ENCODE measurements at places on chromosomes 3 and 15. TPM values are rescaled to one million over a fixed set of nuclear protein-coding genes. Genes with fewer than 3 reads are reported as not detected.

SLC22A14 gene
- not detected for total RNA-seq

TMEM40 gene
- not detected for total RNA-seq

RASGRP1 gene
- total RNA-seq: under 0.01 TPM

MOBP gene
- total RNA-seq: under 0.01 TPM

ALDH1A3 gene
- total RNA-seq: 39.8 TPM

GPR176 gene
- total RNA-seq: 43.2 TPM

CD276 gene
- 51.8 TPM for total RNA-seq

SLC12A8 gene
- total RNA-seq: 0.74 TPM

ECE2 gene
- not detected for total RNA-seq

PLD1 gene
- total RNA-seq: 36.4 TPM

GOLGA8J gene
- not detected for total RNA-seq

PTH1R gene
- total RNA-seq: not detected

SPSB4 gene
- total RNA-seq: not detected

RAMAC gene
- total RNA-seq: 18.7 TPM
